ENCODE measurements at places on chromosomes 13 and 19. TPM values are rescaled to one million over a fixed set of nuclear protein-coding genes. Genes with fewer than 3 reads are reported as not detected.

B9D2 gene
- 28.4 TPM for polyA plus RNA-seq

TPRX1 gene
- not detected for polyA plus RNA-seq

MCF2L gene
- polyA plus RNA-seq, result 1.3 TPM

CKM gene
- polyA plus RNA-seq, result not detected

FFAR3 gene
- not detected for polyA plus RNA-seq

KASH5 gene
- polyA plus RNA-seq, result not detected

NRTN gene
- not detected for polyA plus RNA-seq

SIGLEC12 gene
- 1.3 TPM for polyA plus RNA-seq

TLE6 gene
- not detected for polyA plus RNA-seq

GRCh38 chr19:42352301-42353259 lies 27.1 kb downstream of the MEGF8 start:
- DNase-seq, result no peak

GRCh38 chr19:35796645-35797542 lies 15.8 kb downstream of the PRODH2 start:
- no peak for DNase-seq

DNA sequence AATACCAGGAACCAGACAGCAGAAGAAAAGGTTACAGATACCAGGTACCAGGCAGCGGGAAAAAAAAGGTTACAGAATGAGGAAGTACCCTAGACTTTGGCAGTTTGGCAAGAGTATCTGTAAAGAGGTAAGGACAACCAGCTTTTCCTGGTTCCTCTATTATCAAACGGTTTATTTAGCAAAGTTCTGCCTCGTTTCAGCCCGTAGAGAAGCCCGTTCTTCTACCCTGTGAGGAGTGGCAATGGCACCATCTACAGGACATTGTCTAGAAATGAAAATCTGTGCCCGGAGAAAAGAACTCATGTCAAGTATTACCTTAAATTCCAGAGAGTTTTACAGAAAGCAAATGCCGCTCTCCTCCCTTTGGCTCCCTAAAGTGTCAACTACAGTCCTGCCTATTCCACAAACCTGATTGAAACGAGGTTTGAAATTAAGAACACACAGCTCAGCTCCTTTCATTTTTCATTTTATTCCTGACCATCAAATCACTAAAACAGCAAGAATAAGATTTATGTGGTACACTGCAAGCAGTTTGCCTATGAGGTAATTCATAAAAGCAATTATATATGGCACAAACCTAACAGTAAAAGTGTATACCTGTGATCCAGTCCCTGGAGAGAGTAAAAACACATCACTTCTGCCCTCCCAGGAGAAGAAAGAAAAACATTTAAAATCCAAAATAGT lies 226.3 kb downstream of the SLC7A1 start:
- no peak for DNase-seq

- DNase-seq, result peak; percentile 53
Observed at GRCh38 chr19:43639519-43640423, at the start of gene CADM4. Gene CADM4, minus strand, starts transcription at chr19:43639850. Its CDS starts 60 bp downstream, at chr19:43639790.

GRCh38 chr13:79604752-79605151 lies 123.8 kb downstream of the NDFIP2 start:
- no peak for DNase-seq

- DNase-seq, result no peak
Observed at GRCh38 chr13:21123956-21124355, 52.4 kb downstream of the SKA3 start.

GRCh38 chr13:50990818-50991506 lies 81.4 kb downstream of the RNASEH2B start:
- DNase-seq, result no peak

GRCh38 chr19:58557221-58558065 lies 968 bp downstream of the UBE2M start:
- no peak for DNase-seq

- DNase-seq, result no peak
Observed at GRCh38 chr13:22198001-22198400, 527.1 kb downstream of the FGF9 start.

DNA sequence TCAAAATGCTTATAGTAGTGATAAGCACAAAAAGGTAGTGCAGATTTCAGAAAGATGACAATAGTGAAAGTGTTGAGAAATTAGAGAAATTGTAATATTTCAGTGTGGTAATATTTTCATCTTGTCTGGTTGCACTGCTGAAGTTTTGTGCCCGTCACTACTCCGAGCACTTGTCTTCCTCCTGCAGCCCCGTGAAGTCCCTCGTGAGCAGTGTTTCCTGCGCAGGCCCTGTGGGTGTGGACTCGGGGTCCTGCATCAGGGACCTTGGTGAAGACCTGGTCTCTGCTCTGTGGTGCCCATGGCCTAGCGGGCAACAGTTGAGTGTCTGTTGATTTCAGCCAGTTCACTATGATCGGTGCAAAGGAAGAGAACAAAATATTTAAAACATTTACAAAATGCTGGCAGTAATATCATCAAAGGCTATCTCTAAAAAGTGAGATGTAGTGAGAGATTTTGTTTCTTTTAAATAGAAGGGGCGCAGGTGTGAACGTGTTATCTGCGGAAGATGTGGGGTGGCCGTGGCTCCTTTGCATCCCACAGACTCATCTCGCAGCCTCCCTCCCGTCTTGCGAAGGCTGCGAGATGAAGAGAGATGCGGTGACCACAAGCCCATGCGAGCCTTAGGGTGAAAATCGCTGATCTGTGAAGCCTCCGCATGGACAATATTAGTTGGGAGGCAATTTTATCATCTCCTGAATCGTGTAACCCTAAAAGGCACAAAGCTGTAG lies 27.7 kb upstream of the DCUN1D2 start:
- no peak for DNase-seq

DNA sequence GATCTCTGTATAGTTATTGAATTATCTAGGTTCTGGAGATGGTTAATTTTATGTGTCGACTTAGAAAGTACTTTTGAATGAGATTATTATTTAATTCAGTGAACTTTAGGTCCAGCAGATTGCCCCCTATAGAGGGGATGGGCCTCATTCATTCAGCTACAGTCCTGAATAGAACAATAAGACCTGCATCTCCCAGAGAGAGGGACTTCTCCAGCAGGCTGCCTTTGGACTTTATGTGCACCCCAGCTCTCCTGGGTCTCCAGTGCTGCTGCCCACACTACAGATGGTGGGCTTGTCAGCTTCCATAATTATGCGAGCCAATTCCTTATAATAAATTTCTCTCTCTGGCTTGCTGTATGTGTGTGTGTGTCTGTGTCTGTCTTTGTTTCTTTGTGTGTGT lies 39.3 kb upstream of the KL start:
- DNase-seq, result no peak

DNA sequence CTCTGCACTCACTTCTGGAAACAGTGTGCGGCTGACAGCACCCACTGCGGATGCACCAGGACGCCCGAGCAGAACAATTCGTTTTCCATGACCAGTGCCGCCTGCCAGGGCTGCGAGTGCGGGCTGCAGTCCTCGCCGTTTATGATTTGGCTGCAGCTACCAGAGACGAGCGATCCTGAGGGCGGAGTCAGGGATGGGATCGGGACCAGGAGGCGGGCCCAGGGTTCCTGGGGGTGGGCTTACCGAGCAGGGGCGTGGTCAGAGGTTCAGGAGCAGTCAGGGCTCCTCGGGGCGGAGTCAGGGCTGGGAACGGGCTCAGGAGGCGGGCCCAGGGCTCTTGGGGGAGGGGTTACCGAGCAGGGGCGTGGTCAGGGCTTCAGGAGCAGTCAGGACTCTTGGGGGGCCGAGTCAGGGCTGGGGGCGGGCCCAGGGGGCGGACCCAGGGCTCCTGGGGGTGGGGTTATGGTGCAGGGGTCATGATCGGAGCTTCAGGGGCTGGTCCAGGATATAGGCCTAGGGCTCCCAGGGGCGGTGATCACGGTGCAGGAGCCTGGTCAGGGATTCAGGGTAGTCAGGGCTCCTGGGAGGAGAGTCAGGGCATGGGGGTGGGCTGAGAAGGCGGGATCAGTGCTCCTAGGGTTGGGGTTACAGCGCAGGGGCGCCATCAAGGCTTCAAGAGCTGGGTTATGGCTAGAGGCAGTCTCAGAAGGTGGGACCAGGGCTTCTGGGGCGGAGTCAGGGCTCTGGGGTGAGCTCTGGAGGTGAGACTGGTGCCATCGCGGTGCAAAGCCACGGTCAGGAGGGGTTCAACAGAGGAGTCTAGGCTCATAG lies 1.7 kb downstream of the KLK4 start:
- DNase-seq, result no peak

DNA sequence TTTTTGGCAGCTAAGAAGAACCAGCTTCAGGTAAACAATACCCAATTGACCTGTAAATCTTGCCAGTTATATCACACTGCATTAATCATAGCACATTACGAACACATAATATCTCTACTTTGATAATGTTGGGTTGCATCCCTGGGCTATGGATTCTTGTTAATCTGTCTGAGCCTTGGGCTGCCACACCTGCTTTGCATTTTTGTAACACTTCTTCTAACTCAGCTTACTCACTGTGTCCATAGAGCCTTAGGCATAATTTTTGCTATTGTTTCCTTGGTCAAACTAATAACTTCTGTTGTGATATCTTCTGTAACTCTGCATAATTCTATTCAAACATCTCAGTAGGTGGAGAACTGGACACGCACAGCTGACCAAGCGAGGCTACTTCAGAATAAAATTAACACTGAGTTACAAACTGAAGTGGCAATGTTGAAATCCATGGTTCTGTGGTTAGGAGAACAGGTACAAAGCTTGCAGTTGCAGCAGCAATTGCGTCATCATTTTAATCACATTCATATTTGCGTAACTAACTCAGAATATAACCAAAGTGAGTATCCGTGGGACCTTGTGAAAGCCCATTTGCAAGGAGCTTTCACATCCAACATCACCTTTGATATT lies 6.4 kb downstream of the ZNF350 start:
- no peak for DNase-seq

DNA sequence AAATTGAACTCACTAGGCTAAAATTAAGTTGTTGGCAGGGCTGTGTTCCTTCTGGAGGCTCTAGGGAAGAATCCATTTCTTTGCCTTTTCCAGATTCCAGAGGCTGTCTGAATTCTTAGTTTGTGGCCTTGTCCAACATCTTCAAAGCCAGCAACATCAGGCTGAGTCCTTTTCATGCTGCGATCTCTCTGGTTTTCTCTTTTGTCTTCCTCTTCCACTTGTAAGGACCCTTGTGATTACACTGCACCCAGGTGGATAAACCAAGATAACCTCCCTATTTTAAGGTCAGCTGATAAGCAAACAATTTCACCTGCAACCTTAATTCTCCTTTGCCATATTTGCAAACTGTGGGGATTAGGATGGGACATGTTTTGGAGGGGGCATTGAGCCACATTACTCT lies 11.5 kb downstream of the UTP14C start:
- DNase-seq, result no peak

GRCh38 chr13:101785858-101786257 lies 333.4 kb downstream of the ITGBL1 start:
- no peak for DNase-seq

DNA sequence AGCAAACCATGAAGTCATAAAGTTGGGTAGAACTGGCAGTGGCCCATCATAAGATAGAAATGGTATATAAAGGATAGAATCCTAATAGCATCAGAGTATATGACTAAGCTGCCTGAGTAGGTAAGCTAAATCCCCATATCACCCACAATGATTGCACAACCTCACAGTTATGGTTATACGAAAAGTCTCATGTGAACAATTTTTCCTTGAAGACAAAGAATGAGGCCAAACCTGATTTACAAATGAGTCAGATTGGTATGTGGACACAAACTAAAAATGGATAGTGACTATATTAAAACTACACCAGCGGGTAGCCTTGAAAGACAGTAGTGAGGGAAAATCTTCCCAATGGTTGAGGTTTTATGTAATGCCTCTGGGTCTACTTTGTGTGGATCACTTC lies 40.9 kb upstream of the UFM1 start:
- no peak for DNase-seq

DNA sequence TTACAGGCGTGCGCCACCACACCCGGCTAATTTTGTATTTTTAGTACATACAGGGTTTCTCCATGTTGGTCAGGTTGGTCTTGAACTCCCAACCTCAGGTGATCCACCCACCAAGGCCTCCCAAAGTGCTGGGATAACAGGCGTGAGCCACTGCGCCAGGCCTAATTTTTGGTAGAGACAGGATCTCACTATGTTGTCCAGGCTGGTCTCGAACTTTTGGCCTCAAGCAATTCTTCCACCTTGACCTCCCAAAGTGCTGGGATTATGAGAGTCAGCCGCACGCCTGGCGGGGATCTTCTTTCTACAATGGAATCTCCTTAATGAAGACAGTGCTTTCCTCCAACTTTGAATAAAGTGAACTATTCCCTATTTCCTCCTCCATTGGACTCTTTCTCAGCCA lies 5.8 kb downstream of the RASIP1 start:
- no peak for DNase-seq

DNA sequence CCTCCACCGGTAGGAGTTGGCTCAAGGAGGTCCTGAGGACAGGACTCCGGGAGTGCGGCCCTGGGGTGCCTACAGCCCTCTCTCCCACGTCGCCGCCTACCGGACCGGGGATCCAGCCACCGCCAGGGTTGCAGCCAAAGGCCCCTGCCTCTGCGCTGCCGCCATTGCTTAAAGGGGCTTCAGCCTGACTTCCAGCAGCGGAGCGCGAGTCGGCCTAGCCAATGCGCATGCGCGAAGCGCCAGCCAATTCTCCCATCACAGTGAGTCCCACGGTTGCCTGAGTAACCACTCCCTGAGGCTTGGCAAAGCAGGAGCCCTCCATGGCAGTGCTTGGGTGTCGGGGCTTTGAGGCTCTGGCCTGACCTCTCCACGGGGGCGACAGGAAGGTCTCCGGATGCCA lies 21.5 kb upstream of the ZNF420 start:
- DNase-seq, result no peak

GRCh38 chr13:102877303-102877702 lies 31.5 kb downstream of the ERCC5 start:
- no peak for DNase-seq

DNA sequence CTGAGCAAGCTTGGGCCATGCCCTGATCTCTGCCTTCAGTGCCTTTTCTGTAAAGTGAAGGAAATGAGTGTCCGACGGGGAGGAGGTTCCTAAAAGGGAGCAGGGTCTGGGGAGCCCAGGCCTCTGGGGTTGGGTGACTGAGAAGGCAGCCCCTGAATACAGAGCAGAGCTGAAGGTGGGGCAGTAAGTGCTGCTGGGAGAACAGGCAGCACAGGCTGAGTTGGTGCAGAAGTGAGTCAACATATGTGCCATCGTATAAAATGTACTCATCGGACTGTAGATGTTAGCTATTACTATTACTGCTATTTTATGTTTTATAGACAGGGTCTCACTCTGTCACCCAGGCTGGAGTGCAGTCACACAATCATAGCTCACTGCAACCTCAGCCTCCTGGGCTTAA lies 1.0 kb upstream of the HAMP start:
- DNase-seq, result no peak

DNA sequence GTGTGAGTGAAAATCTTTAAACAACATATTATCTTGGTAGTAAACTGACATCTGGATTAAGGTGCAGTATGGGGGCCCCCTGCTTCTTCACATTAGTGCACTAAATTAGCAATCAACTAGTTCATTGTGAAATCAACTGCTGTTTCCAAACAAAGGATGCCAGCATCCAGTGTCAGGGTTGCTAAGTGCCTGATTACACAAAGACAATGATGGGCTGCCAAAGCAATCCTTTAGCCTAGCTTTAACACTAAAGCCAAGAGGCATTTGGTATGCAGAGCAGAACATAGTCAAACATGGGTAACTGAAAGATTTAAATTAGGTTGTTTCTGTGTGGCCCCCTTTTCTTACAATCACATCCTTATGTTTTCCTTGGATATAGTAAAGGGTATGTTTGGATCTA lies 543.1 kb upstream of the SLITRK5 start:
- DNase-seq, result no peak
